Fibroblast of lung (primary cell): ENCODE measurements at places on chromosomes 6 and 20. TPM values are rescaled to one million over a fixed set of nuclear protein-coding genes. Genes with fewer than 3 reads are reported as not detected.

DNA sequence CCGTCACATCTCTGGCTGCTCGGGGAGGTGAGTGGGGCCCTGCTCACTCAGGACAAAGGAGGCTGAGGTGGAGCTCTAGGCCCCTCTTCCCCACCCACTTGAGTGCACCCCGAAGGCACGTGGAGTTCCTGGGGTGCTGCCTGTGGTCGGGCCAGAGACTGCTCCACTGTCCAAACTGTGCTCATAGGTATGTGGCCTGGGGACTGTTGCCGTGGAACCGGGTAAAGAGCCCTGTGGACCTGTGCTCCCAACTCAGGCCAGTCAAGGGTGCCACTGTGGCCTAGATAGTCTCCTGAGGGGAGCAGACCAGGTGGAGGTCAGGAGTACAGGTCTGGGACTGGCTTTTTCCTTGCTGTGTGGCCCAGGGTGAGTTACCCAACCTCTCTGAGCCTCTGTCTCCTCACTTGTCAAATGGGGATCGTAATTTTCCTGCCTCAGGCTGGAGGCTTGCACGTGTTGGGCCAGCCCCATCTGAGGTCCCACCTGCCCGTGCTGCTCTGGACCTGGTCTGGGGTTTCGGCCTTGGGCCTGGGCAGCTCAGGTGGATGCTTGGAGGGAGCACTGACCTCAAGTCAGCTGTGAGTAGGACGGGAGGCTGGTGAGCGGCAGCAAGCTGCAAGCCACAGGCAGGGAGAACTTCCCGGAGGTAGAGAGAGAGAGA lies 12.4 kb upstream of the NPBWR2 start:
- peak; percentile 4 for DNase-seq

DNA sequence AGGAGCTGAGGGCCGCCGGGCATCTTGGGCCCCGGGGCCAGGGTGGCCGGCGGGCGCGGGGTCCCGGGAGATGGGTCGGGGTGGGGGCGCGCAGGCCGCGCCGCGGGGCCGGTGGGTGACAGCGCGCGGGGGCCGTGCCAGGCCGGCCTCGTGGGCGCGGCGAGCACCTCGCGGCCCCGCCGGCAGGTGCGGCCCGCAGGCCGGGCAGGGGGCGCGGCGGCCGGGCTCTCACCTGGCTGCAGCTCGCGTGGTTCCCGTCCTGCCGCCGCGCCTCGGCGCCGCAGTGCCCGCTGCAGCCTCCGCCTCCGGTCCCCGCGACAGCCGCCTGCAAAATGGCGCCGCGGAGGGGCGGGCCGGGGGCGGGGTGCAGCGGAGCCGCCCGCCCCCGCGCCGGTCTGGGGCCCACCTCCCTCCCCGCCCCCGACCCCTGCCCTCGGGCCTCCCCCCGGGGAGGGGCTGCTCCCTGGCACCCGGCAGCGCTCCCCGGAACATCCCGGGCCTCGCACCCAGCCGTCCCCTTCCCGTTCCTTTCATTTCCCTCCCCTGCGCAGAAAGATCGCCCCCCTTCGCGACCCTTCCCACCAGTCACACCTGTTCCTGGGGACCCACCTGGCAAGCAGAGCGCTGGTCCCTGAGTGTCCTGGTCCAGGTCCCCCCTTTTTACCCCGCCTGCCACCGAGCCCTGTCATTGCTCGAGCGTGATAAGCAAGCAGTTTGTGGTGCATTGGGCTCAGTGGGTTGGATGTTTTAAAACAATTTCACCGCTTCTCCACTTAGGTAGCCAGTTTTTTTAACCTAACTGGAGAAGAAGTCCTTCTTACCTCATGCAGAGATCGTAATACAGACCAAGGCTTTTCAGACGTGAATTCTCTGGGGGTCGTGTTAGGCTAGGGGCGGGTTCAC lies at the start of gene SLC23A2:
TSS of gene SLC23A2 (minus strand) at position 337 of the 903 bp plus-strand sequence. CDS start 68,948 bp downstream, outside the sequence.
- DNase-seq, result peak; percentile 24

DNA sequence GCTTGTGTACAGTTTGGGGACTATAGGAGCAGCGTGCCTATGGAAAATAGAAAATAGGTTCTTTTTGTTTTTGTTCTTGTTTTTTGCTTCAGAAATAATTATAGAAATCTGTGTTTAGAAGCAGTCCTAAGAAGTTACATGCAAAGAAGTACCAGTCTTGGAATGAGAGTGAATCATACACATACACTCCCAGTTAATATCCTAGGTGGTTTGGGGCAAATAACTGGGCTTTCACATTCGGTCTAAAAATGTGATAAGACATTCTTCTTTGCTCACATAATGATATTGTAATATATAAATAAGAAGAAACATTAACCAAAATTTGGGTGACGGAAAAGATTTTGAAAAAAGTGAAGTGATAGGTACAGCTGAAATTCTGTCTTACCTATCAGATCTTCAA lies 61.0 kb downstream of the ENPP1 start:
- DNase-seq, result no peak

ALDH8A1 gene
- total RNA-seq, result 0.26 and 0.50 TPM in 2 replicates

DNA sequence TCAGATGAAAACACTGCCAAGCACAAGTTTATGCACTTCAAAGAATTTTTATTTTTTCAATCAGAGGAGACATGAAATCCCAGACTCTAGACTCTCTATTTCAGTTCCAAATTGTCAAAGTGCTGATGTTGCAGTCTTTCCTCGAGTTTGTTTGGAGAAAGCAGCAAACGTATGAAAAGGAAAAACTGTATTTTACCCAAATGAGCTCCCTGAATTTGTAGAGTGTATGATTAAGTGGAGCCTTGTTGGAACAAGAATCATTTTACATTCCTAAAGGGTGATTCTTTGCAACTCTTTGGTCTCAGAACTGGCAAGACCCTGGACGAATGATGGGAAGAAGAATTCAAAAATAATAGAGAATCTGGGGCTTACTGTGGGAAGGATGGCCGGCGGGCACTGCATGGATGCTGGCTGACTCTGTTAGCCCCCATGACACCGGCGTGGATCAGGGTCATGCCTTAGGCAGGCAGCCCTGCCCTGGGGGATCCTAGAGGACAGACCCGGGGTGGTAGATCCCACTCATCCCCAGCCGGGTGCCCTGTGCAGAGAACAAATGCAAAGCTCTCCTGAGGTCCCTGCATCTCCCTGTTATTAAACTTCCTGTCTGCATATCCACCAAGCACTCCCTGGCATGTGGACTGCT lies 207.4 kb downstream of the FNDC1 start:
- no peak for DNase-seq

GSTA1 gene
- under 0.01 TPM in 1 of 2 replicates, not detected in the other for total RNA-seq

GCM1 gene
- not detected in 2 replicates for total RNA-seq

GRCh38 chr20:8250539-8251200 lies 118.6 kb downstream of the PLCB1 start:
- no peak for DNase-seq

GRCh38 chr6:104574135-104574750 lies 285.5 kb downstream of the HACE1 start:
- DNase-seq, result no peak

RBPJL gene
- total RNA-seq, result not detected in 2 replicates

GRCh38 chr20:21082584-21082983 lies 23.6 kb downstream of the LINC00237 start:
- DNase-seq, result no peak

DNA sequence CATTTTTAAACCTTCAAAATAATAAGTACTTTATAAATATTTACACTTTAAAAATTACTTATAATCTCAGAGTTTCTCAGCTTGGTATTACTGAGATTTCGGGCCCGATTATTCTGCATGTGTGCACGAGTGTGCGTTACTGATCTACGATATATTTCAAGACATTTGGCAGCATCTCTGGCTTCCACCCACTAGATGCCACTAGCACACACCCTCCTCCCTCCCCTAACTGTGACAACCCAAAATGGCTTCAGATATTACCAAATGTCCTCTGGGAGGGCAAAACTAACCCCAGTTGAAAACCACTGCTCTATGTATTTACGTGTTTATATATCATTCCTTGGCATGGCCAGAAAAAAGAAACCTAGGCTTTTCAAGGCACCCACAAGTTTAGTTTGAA lies 95.9 kb downstream of the FYN start:
- no peak for DNase-seq

GRCh38 chr20:58636983-58637421 lies 14.1 kb upstream of the STX16 start:
- no peak for DNase-seq

GRCh38 chr6:27838945-27839625 lies 73.1 kb downstream of the OR2B2 start:
- DNase-seq, result peak; percentile 63

DNA sequence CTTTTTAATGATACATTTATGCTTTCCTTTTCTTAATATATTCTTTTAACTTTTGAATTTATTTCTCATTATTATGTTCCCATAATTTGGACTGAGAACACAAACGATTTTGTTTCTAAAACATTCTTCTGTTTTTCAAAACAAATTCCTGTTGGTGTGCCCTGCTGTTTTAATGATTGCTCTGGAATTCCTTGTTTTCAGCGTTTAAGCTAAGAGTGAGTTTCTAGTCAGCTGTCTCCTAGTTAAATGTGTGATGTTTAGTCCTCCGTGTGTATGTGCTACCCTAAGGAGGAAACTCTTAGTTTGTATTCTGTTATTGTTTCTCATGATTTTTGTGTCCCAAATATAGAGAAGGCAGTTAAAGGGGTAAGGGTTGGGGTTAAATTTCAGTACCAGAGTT lies 306.1 kb upstream of the RGS17 start:
- no peak for DNase-seq

DNA sequence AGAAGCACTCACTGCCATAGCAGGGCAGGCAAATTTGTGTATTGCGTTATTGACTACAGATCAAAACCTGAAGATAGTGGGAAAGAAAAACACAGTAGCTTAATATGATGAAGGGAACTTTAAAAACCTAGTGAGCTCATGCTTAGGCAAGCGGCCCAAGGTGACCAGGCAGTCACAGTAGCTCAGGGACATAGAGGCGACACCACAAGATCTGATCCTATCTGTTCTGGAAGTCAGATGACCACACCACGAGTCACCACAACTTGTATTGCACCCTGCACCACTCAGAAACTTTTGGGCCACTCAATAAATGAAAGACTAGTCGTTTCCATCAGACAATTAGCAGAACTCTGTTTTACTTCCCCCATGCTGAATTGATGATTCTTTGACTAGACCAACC lies 4.9 kb downstream of the CLIC5 start:
- DNase-seq, result no peak

- no peak for DNase-seq
Measured at GRCh38 chr6:55208478-55209458, 34.5 kb downstream of the HCRTR2 start.

DNA sequence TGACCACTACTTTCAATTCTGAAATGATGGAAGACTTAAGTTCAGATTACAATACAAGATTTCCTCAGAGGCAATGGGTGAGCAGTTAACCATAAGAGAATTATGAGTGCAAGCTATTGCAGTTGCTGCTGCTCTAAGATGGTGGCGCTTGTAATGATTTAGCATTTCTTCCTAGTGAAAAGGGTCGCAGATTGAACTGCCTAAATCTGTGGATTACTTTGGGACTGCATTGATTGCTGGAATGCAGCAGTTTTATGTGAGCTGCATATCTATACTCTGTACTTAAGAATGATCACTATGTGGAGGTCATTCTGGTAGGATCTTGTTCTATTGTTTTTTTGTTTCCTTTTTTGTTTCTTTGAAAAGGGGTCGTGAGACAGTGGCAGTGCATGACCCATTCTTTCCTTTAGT lies 5.3 kb downstream of the SCAF8 start:
- DNase-seq, result peak; percentile 18

- peak; percentile 82 for DNase-seq
Measured at GRCh38 chr6:165717732-165718465, 54.9 kb upstream of the PDE10A start.

DNA sequence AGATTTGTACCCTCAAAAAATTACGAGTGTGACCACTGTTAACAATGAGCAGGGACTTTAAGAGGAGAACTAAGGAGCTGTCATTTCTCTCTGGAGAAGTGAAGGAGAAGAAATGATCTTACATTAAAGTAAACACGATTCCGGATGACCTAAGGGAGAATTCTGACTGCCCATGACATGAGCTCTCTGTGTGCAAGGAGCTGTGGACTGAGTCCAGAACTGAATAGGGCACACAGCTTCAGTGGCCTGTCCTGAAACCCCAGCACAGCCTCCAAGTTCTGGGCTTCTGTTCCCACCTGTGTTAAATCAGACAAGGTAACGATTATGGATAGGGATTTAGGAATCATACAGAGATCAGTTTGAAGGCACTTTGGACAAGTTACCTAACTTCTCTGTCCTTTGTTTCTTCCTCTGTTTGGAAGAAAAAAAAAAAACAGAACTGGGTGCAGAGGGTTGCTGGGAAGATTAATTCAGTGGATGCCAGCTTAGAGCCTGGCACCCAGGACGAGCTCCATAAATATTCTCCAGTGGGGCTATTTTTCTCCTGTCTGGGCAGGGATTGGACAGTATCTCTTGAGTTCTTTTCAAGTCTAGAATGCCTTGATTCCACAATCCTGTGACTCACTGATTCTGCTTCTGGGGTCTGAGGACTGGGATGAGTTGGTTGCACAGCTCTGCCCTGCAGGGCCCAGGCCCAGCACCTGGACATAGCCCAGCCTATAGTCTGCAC lies 65.7 kb downstream of the MRPL14 start:
- DNase-seq, result peak; percentile 80

DNA sequence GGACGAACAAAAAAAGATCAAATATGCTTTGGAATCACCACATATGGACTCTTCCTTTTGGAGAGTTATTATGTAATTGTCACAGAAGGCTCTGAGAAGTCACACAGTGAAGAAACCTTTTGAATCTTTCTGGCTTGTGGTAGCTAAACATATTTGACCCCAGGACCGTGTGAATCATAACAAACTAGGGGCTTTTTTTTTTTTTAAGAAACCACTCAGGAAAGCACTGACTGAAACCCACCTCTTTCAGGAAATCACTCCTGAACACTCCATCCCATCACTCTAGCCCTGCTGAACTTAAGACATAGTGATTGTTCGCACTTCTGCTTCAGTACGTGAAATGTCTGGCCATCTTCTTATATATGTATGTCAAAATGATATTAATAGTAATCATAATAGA lies 495.9 kb upstream of the ARID1B start:
- no peak for DNase-seq

DNA sequence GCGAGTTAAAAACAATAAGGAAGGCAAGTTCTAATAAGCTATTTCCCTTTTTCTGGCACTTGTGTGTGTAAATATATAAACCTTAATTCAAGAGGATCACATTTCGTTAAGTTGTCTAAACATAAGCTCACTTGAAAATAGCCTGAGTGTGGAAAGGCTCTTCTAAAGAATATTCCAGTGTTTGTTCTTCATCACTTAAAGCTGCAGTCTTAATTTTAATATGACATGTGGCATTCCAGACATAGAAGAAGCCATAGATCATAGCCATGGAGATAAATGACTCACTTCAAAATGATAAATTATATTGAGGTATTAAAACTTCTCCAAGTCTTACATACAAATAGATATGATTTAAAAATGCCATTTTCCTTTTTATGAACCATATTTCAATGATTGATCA lies 42.1 kb downstream of the IYD start:
- DNase-seq, result peak; percentile 42

HSD17B8 gene
- 11.0 and 11.4 TPM in 2 replicates for total RNA-seq

GRCh38 chr6:140463312-140463710 lies 1088.9 kb upstream of the CITED2 start:
- DNase-seq, result no peak

DNA sequence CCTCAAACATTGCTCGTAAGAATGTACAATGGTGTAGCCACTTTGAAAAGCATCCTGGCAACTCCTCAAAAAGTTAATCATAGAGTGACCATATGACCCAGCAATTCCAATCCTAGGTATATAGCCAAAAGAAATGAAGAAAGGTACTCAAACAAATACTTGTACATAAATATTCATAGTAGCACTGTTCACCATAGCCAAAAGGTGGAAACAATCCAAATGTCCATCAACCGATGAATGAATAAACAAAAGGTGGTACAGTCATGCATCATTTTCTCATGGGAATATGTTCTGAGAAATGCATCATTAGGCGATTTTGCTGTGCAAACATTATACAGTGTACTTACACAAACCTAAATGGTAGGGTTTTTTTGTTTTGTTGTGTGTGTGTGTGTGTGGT lies 74.4 kb upstream of the TBC1D7 start:
- peak; percentile 67 for DNase-seq
